GM18507 (cell line): ENCODE measurements at places on chromosomes 6 and 20.

DNA sequence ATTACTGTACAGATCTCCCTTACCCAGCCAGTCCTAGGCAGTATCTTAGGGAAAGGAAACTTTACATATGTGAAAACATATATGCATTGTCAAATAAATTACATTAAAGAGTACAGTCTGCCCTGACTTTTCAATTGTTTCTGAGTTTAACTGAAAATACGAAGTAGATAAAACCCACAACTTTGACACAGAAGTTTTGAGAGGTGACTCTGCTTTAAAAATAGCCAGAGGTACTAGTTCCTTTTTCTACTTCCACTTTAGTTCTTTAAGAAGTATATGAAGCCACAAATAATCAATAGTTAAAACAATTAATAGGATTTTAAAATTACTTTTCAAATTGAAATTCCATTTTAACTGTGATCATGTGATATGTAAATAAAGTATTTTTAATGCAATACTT, 62.9 kb downstream of the BMP5 start:
- no peak for DNase-seq

GRCh38 chr6:33700391-33701050, 11.0 kb downstream of the UQCC2 start:
- DNase-seq = peak; percentile 30

GRCh38 chr6:129281168-129281796, 398.3 kb downstream of the LAMA2 start:
- no peak for DNase-seq

DNA sequence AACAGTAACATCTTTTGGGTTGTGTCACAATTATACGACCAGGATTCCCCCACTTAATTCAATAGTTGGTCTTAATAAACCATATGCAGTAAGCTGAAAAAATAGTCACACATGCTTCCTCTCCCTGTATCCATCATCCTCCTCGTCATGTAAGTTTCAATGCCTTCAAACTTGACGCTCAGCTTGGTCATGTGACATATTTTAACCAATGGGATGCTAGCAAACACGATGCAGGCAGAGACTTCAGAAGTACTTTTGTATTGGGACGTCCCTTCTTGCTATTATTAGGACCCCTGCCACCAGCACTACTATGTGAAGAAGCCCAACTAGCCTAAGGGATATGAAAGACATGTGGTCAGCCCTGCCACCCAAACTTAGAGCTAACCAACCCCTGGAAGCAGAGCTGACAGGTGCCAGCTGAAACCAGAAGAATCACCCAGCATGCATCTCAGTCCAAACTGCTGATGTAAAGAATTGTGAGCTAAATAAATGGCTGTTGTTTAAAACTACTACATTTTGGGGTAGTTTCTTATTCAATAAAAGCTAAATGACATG, 49.3 kb downstream of the CGA start:
- DNase-seq = no peak

DNA sequence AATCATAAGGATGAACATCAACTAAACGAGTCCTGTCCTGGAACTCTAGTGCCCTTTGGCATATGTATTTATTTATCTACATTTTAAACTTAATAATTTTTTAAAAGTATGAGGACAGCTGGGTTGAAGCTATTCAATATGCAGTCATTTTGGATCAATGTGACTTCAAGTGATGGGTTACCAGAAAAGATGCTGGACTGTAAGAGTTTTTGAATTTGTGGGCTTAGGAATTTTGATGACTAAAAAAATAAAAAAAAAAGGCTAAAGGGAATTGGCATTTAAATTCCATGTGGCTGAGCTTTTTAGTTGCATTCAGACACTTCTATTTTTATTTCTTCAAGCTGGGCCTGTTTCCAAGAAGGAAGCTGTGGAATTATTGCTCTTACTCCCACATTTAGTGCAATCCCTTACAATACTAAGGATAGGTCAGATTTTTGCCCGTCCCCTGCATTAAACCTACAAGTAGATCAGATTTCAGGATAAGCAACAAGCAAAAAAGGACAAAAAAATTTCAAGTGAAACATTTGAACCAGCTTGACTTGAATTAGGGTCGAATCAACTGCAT, 704.2 kb upstream of the CITED2 start:
- DNase-seq = no peak

DNA sequence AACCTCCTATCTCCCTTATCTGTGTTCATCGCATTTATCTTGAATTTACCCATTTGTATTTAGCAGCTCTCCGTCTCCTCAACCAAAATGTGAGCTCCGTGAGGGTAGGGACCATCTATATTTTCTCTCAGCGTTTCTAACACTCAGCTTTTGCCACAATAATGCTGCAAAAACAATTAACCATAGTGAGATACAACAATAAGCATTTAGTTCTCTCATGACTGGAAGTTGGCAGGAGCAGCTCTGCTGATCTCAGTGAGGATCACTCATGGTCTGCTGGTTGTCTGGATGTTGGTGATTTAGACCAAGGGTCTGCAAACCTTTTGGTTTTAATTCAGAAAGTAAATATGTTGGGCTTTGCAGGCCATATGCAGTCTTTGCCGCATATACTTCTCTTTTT, 394.8 kb upstream of the RNF217 start:
- DNase-seq = no peak

GRCh38 chr6:130796313-130796905, 30.8 kb upstream of the SMLR1 start:
- no peak for DNase-seq

DNA sequence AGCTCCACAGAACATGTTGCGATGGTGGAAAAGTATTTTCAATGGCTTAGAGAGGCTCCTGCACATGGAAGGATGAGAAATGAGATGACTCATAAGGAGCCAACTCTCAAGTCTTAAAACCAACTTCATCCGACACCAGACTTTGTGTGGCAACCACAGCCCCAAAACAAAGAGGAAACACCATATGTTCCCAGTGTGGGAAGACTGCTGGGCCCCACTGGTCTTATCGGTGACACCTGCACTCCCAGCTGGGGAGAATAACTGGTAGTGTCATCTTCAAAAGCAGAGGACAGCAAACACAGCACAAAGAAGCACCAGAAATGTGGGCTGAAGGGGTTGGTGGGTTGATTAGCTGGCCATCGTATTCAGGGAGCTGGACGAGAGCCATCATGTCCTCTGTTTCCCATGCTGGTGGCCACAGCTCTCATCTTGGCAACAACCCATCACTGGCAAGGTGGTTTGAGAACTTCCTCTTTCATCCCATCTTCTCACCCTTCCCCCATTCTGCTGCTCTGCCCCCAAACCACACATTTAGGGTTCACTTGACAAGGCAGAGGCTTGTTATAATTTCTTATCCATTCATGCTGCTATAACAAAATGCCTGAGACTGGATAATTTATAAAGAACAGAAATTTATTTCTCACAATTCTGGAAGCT, 46.0 kb upstream of the TASP1 start:
- no peak for DNase-seq

DNA sequence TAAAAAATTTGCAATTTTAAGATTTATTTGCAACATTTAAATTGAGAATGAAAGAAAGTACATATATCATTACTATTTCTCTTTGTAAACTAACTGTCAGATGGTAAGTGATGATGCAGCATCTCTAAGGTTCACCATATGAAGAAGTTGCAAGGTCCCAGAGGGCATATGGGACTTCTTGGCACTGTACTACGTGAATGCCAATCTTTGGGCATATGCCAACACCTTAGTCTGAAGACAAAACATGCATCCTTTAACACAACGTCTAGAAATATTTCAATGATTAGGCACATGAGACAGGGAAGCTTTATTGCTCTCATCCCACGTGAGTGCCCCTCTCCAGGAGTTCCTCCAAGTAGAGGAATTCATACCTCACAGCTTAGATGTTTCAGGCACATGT, 66.8 kb downstream of the CDK19 start:
- DNase-seq = no peak

DNA sequence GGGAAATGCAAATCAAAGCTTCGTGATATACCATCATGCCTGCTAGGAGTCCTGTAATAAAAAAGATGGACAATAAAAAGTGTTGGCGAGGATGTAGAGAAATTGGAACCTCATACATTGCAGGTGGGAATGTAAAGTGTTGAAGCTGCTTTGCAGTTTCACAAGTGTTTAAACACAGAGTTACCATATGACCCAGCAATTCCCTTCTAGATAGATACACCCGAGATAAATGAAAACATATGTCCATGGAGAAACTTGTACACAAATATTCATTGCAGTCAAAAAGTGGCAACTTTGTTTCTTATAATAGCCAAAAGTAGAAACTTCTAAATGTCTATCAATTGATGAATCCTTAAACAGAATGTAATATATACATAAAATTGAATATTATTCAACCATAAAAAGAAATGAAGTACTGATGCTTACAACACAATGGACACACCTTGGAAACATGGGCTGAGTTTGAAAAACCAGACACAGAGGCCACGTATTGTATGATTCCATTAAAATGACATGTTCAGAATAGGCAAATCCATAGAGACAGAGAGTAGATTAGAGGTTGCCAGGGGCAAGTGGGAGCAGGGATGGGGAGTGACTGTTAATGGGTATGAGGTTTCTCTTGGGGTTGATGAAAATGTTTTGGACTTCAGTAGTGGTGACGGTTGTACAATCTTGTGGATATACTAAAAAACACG, 20.8 kb upstream of the ERVFRD-1 start:
- no peak for DNase-seq

- peak; percentile 48 for DNase-seq
These were observed 622 bp downstream of the SS18L1 start for GRCh38 chr20:62143957-62144825.

GRCh38 chr6:46900266-46900665, 21.5 kb downstream of the ADGRF5 start:
- no peak for DNase-seq

DNA sequence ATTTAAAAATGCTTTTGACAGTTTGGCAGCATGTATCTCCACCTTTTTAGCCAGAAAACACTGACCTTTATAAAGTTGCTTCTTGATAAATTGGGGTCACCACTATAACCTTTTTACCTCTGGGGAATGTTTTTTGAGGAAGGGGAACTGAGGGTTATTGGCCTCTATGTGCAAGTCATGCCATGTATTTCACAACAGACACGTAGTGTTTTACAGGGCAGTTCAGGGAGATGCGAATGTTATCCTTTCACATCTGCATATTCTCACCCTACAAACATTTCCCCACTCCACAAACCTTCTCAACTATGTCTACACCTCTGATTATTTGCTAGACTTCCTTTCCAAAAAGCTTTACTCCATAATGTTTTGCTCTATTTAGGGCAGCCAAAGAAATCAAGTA, 17.0 kb upstream of the SLA2 start:
- DNase-seq = no peak

DNA sequence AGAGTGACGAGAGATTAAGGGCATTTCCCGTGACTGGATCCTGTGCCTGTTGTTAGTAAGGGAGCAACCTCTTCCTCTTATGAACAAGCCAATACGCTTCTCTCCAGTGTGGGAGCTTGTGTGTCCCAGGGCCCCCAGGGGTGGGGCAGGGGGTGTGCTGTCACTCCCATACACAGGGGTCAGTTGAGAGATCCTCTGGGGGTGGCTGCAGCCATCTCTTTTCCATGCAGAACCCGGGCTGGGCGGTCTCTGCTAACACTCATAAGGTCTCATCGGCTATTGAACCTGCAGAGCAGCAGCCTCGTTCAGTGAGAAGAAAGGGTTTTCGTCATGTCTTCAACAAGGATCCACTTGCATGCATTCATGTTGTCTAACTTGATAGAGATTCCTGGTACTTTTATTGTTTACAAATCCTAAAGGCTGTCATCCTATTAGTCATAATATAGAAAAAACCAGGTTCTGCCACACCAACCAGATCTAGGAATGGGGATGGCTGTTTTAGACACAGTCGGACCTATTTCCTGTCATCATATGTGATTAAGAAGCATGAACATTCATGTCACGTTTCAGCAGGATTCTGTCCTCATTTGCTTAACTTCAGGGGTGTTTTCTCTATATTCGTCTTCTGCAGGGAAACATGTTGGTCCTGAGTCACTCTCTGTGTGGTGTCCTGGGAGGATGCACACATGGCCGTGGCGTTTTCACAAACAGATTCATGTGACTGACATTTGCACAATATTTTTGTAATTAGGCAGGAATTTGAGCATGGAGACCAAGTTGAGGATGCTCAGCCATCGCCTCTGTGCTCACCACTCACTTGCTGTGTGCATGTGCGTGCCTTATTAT, 13.3 kb upstream of the THBS2 start:
- DNase-seq = no peak

DNA sequence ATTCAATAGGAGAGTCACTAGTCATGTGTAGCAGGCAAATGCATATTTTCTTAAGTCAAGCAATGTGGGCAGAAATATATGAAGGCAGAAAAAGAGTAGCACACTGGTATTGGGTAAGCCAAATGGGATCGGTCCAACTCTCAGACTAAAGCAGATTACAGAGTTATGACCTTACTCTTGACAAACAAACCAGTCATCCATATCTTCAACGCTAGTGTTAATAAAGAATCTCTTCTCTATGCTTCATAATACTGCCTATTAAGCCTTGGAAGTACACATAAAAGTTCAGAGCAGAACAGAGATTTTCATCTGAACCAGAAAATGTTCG, 320.2 kb upstream of the JARID2 start:
- no peak for DNase-seq

GRCh38 chr20:34639755-34640222, 37.1 kb downstream of the PIGU start:
- DNase-seq = no peak

DNA sequence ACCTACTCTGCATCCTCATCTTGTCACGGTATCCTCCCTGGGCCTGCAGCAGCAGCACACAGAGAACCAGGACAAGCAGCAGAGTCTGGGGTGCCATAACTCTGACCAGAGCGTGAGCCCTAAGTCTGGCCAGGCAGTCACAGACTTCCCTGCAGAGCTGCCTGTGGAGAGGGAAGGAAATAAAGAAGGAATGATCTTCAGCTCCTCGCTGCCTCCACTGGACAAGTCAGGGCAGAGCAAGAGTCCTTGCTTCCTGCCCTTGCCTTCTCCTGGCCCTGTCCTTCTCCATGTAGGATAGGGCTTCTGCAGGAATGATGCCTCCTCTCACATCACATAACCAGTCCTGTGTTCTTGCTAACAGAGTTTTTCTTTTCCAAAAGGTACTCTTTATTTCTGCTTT, 15.9 kb upstream of the WFDC11 start:
- DNase-seq = no peak

GRCh38 chr6:107547451-107547840, 57.5 kb downstream of the SOBP start:
- no peak for DNase-seq

DNA sequence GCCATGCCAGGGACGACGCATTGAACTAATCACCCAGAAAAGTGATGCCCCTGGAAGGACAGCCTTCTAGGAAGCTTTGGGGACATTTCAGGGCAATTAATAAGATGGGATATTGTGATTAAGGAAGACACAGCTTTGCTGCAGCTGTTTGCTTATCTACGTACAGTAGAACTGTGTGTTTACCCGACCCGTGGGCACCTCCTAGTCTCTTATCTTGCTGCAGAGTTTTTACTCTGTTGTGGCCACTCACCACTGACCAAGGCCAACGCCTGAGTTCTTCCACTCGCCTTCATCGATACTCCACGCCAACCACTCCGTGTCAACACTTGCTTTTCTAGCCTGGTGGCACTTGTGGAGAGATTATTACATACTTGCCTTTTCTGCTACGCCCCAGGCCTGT, 105.9 kb upstream of the MLN start:
- no peak for DNase-seq

DNA sequence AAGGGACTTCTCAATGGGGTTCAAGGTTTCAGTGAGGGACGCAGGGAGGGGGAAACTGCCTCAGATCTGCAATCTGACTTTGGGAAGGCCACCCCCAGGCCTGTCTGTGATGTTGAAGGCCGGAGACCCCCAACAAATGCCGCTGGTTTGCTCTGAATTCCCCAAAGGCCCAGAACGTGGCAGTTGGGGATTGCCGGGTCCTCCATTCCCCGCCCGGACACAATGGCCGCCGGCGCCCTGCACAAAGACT, 326 bp upstream of the BCL2L1 start:
- no peak for DNase-seq
